ENCODE measurements at places on chromosomes 13 and 19. TPM values are rescaled to one million over a fixed set of nuclear protein-coding genes. Genes with fewer than 3 reads are reported as not detected.

DNA sequence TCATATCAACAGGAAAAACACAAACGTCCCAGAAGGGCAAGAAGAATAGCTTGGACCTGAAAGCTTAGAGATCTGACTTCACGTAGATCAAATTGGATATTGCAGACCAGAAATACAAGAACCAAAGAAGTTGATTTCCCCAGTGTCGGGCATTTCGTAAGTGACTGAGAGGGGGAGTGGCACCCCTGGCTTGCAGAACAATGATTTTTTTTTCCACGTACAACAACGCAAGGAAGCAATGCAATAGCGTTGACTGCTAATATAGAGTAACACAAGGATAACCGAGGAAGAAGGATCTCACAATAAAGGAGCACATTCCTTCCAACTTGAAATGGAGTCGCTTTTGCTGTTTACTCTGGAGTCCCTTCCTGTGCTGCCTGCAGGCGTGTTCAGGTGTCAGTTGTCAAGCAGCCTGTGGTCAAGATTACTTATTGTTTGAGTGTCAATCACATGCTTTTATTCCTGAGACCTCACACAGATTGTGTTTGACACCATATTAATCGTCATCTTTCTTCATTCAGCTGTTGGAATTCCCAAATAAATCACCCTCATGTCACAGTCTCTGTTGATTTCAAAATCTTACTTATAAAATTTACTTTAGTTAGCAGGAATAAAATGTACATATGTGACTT lies 139.4 kb downstream of the FREM2 start:
- no peak for DNase-seq

- DNase-seq: no peak
Observed at GRCh38 chr19:35949131-35949530, 13.0 kb downstream of the LRFN3 start.

GRCh38 chr19:41528106-41528505 lies 47.9 kb upstream of the CEACAM21 start:
- DNase-seq: no peak

DNA sequence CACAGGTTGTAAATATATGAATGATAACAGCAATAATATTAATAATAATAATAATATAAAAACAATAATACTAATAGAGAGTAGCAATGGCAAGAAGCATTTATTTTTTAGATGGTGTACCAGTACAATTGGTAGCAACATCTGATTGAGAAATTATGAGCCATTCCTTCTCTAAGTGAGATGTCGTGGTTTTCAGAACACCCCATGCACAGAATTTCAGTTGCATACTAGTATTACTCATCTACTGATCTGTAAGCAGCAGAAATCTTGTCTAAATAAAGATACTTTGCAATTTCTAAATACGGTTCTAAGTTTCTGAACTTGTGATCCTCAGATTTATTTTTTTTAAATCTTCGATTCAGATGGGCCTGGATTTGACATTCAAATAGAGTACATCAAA lies 788.0 kb upstream of the ATXN8OS start:
- no peak for DNase-seq

DNA sequence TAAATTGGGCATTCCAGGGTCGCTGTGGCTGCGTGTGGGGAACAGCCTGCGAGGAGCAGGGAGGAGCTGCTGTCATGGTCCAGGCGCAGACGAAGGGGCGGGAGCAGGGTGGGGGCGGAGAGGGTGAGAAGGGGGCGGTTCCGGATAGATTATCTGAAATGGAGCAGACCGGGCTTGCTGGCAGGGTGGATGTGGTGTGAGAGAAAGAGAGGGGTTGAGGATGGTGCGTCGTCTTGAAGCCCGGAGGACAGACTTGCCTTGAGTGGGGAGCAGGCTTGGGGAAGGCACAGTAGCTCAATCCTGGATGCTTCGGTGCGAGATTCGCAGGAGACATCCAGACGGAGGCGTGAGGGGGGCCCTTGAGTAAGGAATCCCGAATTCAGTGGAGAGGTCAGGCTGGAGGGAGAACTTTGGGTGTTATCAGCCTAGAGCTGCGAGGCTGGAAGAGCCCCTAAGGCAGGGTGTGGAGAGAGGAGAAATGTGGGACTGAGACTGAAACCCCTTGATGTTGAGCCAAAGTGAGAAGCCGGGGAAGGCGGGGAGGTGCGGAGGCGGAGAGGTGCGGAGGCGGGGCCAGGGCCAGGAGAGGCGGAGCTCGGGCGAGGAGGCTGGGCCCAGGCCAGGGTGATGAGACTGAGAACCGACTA lies 40.6 kb downstream of the DPF1 start:
- peak; percentile 65 for DNase-seq

DNA sequence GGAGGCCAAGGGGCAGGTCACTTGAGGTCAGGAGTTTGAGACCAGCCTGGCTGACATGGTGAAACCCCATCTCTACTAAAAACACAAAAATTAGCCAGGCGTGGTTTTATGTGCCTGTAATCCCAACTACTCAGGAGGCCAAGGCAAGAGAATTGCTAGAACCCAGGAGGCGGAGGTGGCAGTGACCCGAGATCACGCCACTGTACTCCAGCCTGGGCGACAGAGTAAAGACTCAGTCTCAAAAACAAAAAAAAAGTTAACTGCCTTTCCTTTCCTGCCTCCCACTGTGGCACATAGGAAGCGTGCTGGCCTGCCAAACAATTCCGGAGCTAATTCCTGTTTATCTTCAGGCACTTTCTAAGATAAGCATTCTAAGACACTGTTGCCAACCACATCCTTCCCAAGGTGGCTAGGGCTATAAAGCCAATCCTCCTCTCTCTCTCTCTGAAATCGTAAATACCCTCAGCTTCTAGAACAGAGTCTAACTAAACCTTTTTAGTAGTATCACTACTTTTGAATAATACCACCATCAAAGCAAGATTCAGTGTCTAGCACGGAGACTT lies 21.6 kb downstream of the SLC25A30 start:
- DNase-seq: no peak

Gene RUBCNL
- total RNA-seq: 2.8 TPM

- no peak for DNase-seq
Observed at GRCh38 chr13:44266305-44266704, 107.3 kb upstream of the SERP2 start.

Gene ZNF566
- total RNA-seq: 17.0 TPM

DNA sequence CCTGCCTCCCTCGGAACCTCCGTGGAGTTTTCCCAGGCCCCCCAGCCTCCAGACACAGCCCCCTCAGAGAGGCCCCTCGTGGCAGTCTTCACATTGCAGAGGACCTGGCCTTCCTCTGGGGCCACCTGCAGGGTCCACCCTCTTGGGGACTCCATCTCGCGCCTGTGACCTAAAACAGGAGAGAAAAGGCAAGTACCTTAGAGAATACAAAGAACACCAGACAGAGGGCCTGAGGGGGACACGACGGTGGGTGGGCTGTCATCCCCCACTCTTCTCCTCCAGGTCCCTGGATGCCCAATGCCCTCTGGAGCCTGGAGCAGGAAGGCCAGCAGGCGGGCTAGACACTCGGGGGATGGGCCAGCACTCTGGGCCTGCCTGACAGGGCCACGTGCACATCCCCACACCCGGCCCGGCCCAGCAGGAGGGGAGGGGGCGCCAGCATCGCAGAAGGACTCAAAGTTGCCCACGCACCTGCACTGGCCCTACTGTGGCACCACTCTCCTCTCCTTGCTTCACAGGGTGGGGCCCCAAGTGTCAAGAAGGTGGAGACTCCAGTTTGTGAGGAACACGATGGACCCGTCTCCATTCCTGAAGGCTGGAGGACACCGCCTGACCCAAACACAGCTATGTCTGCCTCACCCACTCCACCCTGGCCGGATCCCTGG lies 4.3 kb upstream of the A1BG start:
- no peak for DNase-seq

DNA sequence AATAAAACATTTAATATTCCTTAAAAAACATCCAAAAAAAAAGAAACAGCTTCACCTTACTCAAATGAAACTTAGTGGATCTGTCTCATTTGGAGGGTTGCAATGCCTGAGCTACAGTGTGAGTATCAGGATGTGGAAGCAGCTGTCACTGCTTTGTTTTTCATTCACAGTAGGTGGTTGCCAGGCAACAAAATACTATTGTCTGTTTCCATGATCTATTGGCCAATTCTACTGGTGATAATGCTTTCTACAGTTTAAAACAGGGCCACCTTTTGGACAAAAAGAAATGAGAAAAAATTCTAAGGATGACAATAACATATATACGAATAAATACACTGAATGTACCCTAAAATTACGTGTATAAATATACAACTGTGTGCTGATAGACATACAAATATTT lies 3.0 kb downstream of the ENOX1 start:
- peak; percentile 96 for DNase-seq

DNA sequence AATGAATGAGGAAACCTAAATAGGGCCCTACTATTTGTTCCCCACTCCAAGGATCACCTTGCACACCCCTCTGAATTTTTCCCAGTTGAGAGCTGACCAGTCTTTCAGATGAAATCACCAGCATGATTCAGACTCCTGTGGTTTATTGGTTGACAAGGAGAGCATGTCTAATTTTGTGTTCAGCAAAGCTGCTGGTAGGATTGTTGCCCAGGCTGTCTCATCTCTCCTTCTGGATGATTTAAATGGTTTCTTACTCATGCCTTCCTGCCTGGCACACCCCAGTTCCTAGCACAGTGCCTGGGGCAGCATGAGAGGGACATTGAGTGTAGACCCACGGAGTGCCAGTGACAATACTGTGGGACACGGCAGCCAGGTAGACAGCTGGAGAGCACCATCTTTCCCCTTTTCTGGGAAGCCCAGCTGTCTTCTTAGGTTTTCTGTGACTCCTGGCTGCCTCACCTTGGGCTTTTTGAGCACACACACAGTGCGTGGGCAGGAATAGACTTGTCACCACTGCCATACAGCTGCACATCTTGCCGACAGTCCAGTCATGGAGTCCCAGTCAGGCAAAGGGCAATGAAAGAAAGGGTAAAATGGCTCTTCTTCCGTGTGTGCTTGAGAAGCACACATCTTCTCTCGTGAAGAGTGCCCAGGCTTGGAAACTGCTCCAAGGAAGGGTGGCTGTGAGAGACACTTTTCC lies 12.3 kb downstream of the FGF9 start:
- no peak for DNase-seq

- no peak for DNase-seq
Observed at GRCh38 chr13:92657565-92657964, 569.0 kb upstream of the GPC6 start.

Gene LHFPL6
- total RNA-seq: 72.6 TPM

Gene TEX29
- 0.22 TPM for total RNA-seq
